Motor neuron (in vitro differentiated cells): ENCODE measurements at places on chromosomes 7 and 10. TPM values are rescaled to one million over a fixed set of nuclear protein-coding genes. Genes with fewer than 3 reads are reported as not detected.

GRCh38 chr10:111988646-111989045 lies 194.9 kb downstream of the GPAM start:
- ATAC-seq = no peak

- no peak for ATAC-seq
Observed at GRCh38 chr10:3025026-3025683, 42.2 kb upstream of the PFKP start.

DNA sequence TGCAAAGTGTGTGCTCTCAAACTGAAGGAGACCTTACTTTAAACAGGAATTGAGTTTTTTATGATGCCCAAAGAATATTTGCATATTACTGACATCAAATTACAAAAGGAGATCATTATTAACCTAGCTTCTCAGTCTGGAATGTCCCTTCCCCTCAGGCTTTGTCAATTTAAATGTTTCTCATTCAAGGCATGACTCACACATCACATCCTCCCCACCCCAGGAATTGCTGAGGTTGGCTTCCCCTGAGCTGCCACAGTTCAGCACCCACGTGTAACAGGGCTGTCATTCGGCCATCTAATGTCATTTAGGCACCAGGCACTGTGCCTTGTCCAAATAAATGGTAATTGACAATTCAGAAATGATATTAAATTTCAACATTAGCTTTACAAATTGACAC lies 305.9 kb upstream of the MGMT start:
- ATAC-seq = peak; percentile 100

TRIM73 gene
- total RNA-seq = 2.5 and 5.6 TPM in 2 replicates

STOX1 gene
- total RNA-seq = 0.16 and 0.36 TPM in 2 replicates

CHAT gene
- total RNA-seq = 5.2 and 5.7 TPM in 2 replicates

GSTO2 gene
- total RNA-seq = 0.92 and 1.1 TPM in 2 replicates

OPN1SW gene
- 0.41 and 0.48 TPM in 2 replicates for total RNA-seq

VCL gene
- total RNA-seq = 15.9 TPM in 2 replicates
